ENCODE measurements at places on chromosomes 7 and 10. TPM values are rescaled to one million over a fixed set of nuclear protein-coding genes. Genes with fewer than 3 reads are reported as not detected.
A peak's percentile ranks its signal among the peaks of the same experiment; 100 is the strongest.

DNA sequence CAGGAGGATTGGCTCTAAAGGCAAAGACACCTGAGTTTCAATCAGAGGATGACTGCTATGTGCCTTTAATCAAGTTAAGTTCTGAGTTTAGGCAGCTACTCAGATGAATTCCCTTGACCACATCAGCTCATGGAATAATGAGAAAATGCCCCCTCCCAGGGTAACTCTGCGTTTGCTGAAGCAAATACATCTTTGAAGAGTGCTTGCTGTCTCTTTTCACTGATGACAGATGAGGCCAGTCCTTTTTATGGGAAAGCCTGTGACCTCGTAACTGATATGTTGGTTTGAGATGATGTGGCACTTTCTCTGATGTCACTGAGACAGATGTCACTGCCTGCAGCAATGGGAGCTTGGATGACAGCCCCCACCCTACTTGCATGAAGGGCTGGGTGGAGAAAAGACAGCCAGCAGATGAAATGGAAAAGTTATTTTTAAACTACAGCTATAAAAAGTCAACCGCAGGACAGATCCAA lies 43.7 kb upstream of the DGKI start:
- no peak for DNase-seq

Gene MYH16
- not detected for total RNA-seq

DNA sequence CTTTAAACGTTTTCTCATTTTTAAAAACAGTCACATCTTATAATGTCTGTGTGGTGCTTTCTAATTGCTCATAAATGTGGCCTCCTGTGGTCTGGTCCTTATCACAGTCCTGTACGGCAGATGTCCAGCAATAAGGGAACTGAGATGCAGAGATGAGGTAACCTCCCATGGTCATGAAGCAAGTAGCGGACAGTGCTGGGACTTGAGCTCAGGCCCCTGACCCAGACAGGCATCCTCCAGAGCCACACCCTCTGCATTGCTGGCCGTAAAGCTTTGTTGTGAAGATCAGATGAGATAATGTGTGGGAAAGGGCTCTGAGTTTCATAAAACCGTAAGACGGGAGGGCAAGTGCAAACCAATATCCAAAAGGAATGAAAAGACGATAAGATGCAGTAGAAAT lies 48.2 kb downstream of the DYNC2I1 start:
- DNase-seq = no peak

DNA sequence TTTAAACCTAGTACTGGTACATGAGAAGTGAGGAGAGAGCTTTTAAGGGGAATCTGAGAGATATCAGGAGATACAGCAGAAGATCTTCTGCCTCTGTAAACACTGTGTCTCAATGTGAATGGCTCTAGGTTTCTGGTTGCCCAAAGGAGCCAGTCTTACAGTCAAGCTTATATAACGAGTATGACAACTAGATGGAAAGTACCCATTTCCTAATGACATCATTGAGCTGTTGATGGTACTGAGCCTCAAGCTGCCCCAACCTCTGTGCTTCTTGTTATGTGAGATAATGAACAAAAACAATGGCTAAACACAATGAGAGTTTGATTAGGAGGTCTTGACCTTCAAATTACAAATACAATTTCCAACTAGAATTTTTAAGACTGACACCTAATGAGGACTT lies 451.5 kb downstream of the SORCS1 start:
- no peak for DNase-seq

DNA sequence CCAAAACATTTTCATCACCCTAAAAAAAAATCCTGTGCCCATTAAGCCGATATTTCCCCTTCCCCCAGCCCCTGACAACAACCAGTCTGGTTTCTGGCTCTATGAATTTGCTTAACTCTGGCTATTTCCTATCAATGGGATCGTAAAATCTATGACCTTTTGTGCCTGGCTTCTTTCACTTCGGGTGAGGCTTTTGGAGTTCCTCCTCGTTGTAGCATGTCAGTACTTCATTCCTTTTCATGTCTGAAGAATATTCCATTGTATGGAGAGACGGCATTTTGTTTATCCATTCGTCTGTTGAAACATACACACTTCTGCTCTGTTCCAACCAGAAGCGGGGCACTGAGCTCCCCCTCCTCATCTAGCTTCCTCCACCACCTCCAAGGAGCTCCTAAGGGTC lies 29.5 kb downstream of the TACC2 start:
- DNase-seq = no peak

DNA sequence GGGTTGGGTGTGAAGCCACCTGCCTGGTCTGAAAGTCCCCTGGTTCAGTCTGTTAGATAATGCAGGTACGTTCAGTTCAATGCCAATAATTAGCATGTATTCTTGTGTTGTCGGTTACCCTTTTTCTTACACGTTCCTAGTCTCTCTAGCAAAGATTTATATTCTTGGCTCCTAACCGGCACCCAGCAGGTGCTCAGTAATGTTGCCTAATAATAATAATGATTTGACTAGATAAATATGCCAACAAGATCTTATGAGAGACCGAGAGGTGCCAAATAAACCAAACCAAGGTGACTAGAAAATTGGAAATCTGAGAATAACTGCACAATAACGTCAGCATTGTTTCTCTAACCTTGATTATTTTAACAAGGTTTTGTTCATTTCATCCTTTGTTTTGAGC lies 1.1 kb upstream of the SMIM30 start:
- DNase-seq = no peak

DNA sequence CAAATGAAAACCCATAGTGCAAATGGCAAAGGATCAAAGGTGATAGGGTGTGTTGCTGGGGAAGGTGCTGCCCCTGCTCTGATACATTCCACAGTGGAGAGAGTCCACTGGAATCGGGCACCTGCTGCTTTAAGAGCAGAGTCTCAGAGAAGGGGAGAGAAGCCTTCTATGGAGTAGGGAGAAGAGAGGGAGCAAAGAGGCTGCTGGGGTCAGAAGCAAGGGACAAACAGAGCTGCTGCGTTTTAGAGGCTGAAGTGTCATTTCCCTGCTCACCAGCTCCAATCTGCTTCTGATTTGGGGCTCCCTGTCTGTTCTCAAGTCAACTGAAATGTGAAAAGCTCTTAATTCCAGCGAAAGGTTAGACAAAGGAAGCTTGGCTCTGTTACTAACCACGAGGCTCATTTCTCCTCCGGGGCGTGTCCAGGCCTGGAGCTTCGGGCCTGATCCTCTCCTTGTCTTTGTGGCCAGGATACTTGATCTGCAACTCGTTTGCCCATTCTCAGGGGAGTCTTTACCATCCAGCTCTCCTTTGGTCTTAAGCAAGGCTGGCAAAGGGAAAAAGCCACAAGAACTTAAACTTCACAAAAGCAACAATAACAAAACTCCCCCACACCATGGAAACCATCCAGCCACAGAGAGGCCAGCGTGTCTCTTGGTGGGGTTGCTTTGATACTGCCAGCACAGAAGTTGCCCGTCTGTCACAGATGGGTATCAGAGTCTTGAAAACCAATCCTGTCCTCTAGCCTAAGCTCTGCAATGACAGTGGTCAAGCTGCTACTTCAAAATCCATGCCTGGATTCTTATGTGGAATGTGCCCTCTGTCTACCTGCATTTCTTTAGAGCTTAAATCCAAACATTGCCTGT lies 692.6 kb downstream of the SUGCT start:
- DNase-seq = no peak

Gene RPEL1
- total RNA-seq = not detected

- no peak for DNase-seq
Measured at GRCh38 chr10:17428351-17429097, 25.9 kb downstream of the ST8SIA6 start.

Gene MMRN2
- total RNA-seq = 37.8 TPM

DNA sequence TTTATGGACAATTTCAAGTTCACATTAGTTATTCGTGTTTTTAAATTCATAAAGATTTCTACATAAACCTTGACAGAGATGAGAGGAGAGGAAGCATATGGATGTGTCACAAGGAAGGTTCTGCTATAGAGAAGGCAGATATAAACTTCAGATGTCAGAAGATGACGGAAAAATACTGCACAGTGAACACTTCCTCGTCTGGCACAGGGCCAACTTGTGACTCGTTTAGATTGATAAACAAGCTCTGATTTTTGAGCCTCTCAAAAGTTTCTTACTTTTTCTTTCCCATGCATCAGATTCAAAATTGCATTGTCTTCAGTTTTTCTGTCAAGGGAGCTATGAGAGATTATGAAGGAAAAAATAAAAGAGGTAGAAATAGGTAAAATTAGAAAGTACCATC lies 156.4 kb upstream of the MINDY3 start:
- peak; percentile 27 for DNase-seq

- DNase-seq = no peak
Measured at GRCh38 chr10:88254091-88254490, 329.0 kb downstream of the RNLS start.

Gene ST7
- 7.5 TPM for total RNA-seq

Gene ADAM12
- total RNA-seq = 3.5 TPM

GRCh38 chr10:60569681-60570080 lies 180.0 kb upstream of the ANK3 start:
- DNase-seq = no peak

GRCh38 chr7:70736715-70737460 lies 395.1 kb upstream of the GALNT17 start:
- no peak for DNase-seq

Gene CPXM2
- total RNA-seq = 12.8 TPM

DNA sequence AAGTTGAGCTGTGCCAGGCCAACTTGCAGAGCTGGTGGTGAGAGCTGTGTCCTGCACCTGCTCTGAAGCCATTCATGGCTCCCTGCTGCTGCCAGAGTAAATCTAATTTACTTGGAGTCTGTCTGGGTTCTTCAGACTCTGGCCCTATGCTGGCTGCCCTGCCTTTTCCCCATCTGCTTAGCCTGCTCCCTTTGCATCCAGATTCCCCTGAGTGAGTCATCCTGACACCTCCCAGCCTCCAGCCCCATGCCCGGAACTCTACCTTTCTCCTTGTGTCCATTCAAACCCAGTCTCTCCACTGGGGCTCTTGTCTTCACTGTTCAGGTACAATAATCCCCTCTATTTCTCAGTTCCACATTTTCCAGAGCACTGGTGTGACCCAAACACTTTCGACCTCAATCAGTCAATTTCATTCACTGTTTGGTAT lies 434.4 kb upstream of the ZMIZ1 start:
- DNase-seq = peak; percentile 46

DNA sequence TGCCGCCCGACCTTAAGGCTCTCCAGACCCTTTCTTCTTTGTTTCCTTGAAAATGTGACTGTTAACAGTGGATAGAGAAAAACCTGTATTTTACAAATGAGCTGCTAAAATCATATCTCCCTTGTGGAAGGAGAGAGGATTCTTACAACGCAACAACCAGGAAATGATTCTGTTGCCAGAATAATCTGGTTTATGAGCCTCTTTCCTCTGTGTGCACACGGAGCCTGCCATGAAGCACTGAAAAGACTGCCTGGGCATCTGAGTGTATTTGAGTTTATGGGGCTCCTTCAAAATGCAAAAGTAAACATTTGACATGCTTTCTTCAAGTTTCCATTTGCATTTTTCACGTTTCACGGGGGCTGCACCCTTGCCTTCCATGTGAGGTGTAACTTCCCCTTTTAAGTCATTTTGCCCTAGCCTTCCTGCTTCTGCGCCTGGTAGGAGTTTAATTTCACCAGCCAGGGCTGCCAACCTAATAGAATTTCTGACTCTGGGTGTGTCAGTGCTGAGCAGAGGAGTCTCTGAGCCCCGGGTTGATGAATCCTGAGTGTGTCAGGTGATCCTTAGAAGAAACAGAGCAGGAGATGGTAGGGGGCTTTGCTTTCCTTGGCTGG lies 101.2 kb downstream of the GRB10 start:
- DNase-seq = no peak

DNA sequence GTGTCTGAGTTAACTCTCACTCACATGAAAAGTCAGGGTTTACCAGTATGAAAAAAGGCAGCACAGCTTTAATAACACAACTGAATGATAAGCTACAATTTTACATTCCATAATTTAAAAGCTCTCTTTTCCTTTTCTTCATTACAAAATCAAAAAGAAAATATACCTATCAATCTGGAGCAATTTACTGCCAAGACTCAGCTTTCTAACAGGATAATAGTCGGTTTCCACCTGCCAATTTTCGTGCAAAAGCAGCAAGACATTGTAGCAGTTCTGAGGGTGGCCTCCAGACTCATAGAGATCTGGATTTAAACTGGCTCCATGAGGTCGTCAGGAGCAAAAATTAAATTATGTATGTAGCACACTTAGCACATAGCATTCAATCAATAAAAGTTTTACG lies 191.0 kb downstream of the GLI3 start:
- no peak for DNase-seq

Gene TSPAN12
- 19.7 TPM for total RNA-seq

- peak; percentile 99 for DNase-seq
Measured at GRCh38 chr10:133373174-133374090, at the start of gene ECHS1. Gene ECHS1 (minus strand): TSS chr10:133373354. CDS start chr10:133373333, 21 bp downstream.

DNA sequence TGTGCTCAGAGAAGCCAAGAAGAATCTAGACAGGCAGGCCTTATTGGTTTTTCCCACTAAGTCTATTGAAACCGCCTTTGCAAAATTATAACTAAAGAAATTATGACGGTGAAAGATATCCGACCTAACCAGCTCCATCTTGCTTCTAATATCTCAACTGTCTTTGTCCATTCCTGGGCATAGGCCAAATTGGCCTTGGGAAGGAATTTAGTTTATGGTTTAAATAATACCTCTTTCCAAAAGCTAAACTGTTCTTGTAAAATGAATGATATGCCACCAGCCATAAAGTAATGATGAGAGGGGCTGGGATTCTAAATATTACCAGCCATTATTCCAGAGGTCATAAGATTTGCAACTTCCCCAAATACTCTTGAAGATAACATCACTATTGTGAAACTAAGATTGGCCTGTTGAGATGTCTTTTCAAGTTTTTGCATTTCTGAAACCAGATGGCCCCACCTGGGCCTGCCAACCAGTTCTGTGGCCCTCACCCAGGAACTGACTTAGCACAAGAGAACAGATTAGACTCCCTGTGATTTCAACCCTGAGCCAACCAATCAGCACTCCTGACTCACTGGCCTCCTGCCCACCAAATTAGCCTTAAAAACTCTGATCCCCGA lies 41.2 kb upstream of the SLC35G1 start:
- no peak for DNase-seq

DNA sequence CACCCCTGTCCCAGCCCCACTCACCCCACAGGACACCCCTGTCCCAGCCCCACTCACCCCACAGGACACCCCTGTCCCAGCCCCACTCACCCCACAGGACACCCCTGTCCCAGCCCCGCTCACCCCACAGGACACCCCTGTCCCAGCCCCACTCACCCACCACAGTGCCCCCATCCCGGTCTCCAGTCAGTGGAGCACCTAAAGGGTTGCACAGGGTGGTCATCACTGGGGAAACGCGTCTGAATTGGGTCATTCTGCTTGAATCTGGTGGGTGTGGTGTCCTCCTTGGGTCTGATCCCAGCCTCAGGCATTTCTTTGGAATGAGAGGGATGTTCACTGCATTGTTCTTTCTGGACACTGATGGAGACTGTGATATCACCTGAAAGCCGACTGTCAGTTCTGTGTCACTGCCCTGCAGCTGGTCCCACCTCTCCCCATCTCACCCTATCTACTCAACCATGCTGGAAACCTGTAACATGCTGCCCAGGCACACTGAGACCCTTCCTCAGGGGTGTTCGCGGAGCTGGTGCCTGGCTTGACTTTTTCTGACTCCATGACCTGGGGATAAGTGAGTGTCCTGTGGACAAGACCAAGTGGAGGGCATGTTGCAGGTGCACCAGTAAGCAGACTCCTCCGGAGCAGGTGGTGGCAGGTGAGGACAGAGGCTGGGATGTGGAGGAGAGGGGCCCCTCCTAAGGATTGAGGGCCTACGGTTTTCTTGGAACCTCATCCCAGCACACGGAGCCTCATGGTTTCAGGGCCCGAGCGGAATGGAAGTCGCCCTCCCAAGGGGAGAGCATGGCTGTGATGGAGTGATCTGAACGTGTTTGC lies 262.5 kb upstream of the PPP2R2D start:
- DNase-seq = no peak

Gene TACC2
- total RNA-seq = 56.6 TPM
